Kidney (tissue), 22 donors: ENCODE measurements at places on chromosomes 3 and 15. TPM values are rescaled to one million over a fixed set of nuclear protein-coding genes. Genes with fewer than 3 reads are reported as not detected.

CPA3 gene
- total RNA-seq, result 47.9 TPM

DNA sequence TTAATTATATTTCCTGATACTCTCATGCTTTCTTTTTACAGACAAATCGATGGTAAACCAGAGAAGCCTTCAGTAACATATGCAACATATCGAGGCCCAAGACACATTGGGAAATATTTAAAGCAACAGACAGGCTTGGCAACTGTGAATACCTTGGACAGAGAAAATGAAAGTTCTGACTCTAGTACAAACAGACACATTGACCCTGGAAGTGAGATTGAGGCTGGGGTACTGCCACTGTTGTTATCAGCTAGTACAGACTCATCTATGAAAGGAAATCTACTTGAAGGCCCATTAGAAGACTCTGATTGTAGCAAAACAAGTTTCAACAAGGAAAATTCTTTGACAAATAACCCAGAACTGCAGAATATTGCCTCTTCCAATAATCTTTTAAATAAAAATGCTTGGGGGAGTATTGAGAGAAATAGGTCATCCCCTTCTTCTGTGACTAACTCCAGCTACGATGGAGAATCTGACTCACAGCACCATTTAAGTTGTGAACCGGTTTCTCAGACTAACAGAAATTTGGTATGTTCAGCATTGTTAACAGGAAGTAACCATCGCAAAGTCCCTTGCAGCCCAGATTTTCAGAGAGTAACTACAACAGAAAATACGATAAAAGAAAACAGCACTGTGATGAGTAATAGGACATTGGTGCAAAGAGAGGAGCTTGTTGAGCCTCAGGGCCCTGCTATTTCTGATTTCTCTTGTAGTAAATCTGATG, 50.2 kb downstream of the CRYBG3 start:
- no peak overlapping the region for H3K27ac ChIP-seq
- no peaks in the 10 kb centered on the region for H3K4me1 ChIP-seq
- no peak overlapping the region for H3K4me3 ChIP-seq
- DNase-seq, result no peak

ARHGEF26 gene
- 4.8 TPM for total RNA-seq

MOBP gene
- total RNA-seq, result 0.16 TPM

DNA sequence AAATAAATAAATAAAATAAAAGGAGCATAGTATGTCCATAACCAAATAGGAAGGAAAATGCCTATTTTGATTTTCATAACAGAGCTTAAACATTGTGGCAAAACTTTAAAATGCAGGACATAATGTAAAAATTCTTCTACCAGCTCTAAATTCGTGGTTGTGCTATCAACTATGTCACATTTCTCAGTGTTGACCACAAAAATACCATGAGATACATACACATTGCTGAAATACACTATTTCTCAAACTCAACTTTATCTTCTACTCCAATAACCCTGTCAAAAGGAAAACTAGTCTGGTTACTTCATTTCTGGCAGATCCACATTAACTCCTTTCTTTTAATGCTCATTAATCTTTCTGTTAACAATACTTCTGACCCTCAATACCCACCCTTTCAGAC, 523.2 kb downstream of the FHIT start:
- no peaks in the 10 kb centered on the region for H3K4me1 ChIP-seq
- H3K36me3 ChIP-seq, result no peaks in the 10 kb centered on the region
- H3K27me3 ChIP-seq, result no peaks in the 10 kb centered on the region

DNA sequence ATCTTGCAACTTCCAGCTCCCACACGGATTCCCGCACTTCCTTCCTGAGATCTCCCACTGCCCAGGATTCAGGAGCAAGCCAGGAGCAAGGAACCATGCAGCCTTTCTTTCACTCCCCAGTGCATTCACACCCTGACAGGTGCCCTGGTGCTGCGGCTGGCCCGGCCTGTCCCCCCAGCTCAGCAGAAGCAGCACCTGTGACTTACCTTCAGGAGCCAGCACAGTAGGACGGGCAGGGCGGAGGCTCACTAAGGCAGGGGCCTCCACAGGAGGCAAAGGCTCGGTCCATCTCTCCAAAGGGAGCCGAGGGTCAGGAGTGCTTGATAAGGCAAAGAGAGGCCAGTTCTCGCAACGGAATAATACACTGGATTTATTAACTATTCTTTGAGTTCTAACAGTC, 4.8 kb downstream of the ANKRD63 start:
- H3K4me3 ChIP-seq, result no peak overlapping the region
- H3K27me3 ChIP-seq, result peaks cover 18% of the 10 kb centered on the region
- H3K36me3 ChIP-seq, result no peaks in the 10 kb centered on the region
- H3K27ac ChIP-seq, result no peak overlapping the region
- no peak for DNase-seq
- no peaks in the 10 kb centered on the region for H3K4me1 ChIP-seq

TIGIT gene
- total RNA-seq, result 2.7 TPM
